ENCODE measurements at places on chromosomes 2 and 18. TPM values are rescaled to one million over a fixed set of nuclear protein-coding genes. Genes with fewer than 3 reads are reported as not detected.

COL5A2 gene
- 29.8 TPM for total RNA-seq

CREG2 gene
- not detected for total RNA-seq

MBP gene
- total RNA-seq = 78.9 TPM

NGEF gene
- not detected for total RNA-seq

ELOA2 gene
- total RNA-seq = not detected

FNDC4 gene
- total RNA-seq = 2.0 TPM

COL4A4 gene
- 36.1 TPM for total RNA-seq

PXDN gene
- 58.4 TPM for total RNA-seq
